ENCODE measurements at places on chromosomes 5 and 9. TPM values are rescaled to one million over a fixed set of nuclear protein-coding genes. Genes with fewer than 3 reads are reported as not detected.

Gene EIF4EBP3
- 2.6 TPM for total RNA-seq

Gene TICAM2
- total RNA-seq = 3.3 TPM

GRCh38 chr5:90518661-90519060, 10.7 kb downstream of the LYSMD3 start:
- DNase-seq = no peak

GRCh38 chr9:116488373-116488772, 198.7 kb upstream of the TRIM32 start:
- DNase-seq = no peak

DNA sequence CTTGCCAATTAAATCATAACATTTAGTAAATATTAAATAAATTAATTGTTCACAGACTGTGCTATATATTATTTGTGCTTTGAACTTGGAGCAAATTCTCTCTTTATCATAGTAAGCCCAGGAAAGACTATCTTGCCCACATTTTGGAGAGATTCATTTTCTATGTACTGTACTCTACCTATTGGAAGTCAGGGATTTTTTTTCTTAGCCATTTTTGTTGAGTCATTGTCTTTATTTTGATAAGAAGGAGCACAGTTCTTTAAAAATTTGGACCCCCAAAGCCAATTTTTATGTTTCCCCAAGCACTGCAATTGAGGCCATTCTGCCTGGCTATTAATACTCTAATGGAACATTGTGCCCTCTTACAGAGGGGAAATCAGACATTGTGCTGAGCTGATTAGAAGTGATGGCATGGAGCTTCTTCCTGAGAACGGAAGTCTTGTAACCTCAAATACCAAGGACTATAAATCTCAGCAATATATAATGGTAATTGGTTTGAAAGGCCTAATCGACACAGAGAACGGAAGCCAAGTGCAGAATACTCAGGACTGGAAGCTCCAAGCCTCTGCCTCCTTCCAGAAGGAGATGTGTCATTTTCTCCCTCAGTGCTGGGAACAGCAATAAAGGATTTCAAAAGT, 188.8 kb upstream of the PAPPA start:
- no peak for DNase-seq

Measured in muscle of leg (tissue), 16 donors.